ENCODE measurements at places on chromosomes 6 and 20.

DNA sequence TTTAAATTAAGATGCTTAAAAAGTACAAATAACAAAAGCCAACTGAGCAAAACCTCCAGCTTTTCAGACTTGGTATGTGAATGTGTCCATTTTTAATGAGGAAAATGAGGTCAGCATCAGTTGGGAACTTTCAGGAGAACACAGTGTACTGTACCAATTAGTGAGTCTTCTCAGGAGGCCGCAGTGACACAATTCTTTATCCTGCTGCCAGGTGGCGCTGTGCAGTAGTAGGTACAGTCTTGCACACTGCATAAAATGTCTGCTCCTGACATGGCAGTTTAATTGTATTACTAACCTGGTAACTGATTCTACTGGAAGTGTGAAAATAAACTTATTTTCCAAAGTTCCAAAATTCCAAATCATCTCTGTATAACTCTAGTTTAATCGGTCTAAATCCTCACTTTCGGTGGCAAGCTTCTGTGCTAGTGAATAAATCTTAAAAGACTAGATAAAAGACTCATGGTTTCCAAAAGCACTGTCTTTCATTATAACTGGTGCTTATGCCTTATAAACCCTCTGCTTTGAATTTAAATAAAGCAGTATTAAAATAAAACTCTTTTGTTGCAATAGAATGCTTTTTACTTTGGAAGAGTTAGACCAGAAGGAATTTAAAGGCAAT lies 214.8 kb upstream of the MMS22L start:
- DNase-seq, result peak; percentile 60

DNA sequence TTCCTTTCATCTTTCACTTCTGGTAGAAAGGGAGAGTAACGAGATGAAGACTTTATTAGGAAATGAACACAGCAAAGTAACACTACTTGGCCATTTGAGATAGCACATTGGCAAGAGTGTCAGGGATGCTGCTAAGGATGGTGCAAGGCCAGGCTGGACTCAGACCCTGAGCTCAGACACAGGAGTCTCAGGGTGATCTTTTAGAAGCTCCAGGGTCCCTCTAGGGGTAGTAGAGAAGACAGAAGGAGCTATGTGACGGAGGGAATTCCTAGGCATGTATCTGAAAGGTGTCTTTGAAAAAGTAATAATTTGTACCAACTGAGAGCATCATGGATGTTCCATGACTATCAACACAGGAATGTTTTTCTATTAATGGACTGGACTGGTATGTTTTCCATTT lies 436.5 kb downstream of the DHX35 start:
- peak; percentile 4 for DNase-seq

- DNase-seq, result no peak
Measured at GRCh38 chr6:66605011-66605410, 898.0 kb upstream of the EYS start.

DNA sequence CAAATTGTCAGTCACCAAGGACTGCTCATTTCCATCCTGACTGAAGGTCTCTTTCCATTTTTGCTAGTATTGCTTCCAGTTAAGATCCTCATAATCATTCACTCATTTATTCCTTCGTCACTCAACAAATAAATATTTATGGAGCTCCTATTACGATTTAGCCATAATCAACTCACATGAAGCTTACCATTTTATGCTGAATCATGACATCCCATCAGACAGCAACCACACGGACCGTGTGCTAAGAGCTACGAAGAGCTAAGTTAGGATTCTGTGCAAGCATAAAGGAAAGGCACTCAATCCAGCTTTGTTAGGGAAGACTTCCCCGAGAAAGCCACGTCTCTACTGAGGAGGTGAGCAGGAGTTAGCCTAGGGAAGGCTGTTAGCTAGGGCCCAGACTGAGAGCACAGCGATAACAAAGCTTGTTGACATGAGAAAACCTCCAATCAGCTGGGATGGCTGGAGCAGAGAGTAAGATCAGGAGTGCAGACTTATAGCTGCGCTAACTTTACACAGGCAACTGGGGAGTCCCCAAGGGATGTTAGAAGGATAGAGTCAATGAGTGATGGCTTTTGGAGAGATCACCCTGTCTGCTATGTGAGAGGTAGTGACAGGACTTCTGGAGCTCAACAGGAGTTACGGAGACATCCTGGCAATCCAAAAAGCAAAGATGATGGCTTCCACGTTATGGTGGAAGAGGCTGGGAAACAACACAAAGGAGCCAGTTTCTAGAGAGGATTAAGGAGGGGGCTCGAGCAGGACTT lies 2.6 kb upstream of the GID8 start:
- no peak for DNase-seq

- DNase-seq, result no peak
Measured at GRCh38 chr6:129981598-129981997, 36.8 kb upstream of the L3MBTL3 start.

GRCh38 chr6:10894958-10895357 lies 8.1 kb downstream of the SYCP2L start:
- DNase-seq, result no peak

DNA sequence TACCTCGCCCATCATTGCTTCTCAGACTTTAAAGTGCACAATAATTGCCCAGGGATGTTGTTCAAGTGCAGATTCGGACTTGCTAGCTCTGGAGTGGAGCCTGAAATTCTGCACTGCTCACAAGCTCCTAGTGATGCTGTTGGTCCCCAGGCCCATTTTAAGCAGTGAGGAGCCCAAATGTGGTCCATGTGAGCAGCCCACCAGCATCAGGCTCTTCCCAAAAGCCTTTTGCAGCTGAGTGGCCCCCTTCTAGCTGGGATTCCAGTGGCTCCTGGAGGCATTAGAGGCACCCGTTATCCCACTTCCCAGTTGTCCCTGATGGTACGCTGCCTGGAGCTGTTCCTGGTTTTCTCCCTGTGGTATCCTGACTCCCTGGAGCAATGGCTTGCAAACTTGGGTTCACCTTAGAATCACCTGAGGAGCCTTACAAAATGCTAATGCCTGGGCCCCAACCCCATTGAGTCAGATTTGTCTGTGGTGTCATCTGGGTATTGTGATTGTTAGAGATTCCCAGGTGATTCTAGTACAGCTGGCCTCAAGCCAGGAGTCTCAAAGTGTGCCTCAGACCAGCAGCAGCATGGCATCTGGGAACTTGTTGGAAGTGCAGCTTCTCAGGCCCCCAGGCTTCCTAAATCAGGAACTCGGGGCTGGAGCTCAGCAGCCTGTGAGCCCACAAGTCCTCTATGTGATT lies 186.9 kb upstream of the SLC24A3 start:
- no peak for DNase-seq

GRCh38 chr6:122012578-122012977 lies 386.9 kb upstream of the HSF2 start:
- DNase-seq, result no peak

DNA sequence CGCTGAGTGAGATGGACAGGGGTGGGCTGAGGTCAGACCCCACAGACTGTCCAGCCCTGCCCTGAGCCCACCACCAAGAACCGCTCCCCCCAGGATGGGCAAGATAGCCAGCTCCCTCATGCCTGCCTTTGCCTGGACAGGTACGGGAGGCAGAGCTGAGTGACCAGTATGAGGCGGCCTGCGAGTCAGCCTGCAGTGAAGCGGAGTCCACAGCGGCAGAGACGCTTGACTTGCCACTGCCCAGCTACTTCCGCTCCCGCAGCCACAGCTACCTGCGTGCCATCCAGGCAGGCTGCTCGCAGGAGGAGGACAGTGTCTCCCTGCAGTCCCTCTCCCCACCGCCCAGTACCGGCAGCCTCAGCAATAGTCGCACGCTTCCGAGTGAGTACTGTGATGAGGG lies 94.8 kb upstream of the MYL9 start:
- DNase-seq, result no peak

DNA sequence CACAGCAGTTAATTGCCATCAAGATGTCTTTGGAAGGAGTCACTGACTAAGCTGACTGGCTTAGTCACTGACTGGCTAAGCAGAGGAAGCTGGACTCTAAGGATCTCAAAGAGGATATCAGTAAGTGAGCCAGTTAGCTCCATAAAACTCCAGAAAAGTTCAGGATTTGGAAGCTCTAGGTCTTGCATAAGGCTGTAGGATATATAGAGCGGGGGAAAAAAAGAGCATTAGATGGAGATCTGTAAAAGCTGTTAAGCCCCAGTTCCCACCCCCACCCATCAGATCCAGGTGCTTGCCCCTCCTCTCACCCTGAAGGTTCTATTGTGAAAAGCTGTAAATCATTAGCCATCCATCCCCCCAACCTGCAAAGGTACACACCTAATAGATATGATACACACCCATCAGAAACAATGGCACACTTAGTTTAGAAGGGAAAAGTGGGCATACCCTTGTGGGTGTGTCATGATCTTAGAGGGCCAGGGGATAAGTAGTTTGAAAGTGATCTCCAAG lies 32.2 kb downstream of the CARMIL1 start:
- DNase-seq, result no peak

DNA sequence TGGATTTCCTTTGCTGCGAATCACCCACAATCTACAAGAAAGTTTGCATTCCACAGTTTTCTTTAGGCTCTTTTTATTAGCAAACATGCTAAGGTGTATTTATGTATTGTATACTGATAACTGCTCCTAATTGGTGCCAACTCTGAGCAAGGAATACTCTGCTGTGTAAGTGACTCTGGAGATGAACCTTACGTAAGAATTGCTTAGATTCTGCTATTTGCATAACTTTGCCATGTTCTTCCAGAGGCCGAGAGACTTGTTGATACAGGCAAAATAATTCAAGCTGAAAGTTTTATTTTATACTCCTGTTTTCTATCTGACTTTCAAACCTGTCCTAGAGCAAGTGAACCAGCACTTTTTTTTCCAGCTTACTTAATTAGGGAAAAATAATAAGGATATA lies 461.3 kb downstream of the GJA1 start:
- DNase-seq, result no peak
